HL-60 (cell line): ENCODE measurements at places on chromosomes 6 and 20.

- DNase-seq, result no peak
Observed at GRCh38 chr6:77633993-77634715, 18.7 kb upstream of the MEI4 start.

DNA sequence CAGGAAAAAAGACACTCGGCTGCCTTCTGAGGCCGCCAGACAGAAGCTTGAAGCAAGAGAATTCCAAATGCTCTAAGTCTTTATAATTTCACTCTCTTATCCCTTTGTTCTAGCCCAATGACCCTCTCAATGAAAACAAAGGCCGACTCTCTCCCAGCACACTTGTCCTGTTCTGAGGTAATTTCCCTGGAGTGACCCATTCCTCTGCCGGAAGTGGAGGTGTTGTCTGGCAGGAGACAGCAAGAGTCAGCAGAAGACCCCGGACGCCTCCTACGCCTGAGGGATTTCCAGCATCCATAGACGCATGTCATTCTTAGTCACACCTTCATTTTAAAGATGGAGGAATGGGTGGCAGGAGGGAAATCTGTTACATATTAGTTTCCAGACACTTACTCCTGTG is 110.3 kb downstream of the SOD2 start:
- DNase-seq, result no peak

DNA sequence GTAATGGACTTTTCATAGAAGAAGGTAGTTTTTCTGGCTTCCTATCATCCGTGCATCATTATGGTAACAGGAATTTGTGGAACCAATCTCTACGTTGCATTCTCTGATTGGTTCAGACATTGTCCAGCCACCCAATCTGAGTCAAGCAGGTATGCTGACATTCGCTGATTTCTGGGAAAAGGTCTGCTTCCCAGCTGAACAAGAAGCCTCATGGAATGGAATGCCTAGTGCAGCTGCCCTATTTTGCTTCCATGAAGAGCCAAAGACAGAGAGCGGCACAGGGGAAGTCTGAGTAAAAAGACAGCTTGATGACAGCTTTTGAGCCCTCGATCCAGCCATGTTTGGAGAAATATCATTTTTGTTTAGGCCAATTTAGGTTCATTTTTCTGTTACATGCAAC is 38.5 kb upstream of the TXLNB start:
- DNase-seq, result no peak

DNA sequence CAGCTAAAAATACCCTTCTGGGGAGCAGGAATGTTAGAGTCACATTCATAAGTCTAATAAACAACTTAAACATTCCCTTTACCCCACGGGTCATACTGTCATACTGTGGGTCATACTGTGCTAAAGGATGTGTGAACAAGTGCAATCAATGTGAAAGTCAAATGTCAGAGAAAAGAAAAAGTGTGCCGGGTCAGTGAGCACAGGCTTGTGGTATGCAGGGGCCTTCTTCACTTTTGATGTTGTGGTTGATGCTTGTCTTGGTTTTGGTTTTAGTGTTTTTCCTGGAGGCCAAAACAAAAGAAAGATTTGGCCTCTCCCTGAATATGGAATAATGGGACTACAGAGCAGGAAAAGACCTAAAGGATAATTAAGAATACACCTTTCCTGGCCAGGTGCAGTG is 267.9 kb upstream of the PLN start:
- no peak for DNase-seq

DNA sequence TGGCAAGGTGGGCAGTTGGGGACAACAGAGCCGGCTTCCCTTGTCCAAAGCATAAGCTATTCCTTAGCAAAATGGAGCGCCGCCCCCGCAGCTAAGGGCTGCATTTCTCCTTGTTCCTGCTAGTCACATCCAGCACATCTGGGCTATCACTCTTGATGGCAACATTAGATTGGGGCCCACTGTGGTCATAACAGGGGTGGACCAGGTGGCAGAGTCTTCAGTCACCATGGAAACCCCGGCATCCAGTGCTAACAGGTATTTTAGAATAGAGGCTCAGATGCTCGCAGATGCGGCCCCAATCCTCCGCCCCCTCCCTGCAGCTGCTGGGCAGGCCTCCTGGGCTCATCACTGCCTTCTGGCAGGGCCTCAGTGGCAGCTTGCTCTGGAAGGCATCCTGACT is 168.2 kb upstream of the PROKR2 start:
- DNase-seq, result no peak

- peak; percentile 10 for DNase-seq
Observed at GRCh38 chr6:88870717-88871330, 92.6 kb downstream of the RNGTT start.
